Stimulated activated CD8-positive, alpha-beta memory T cell treated with anti-CD3 and anti-CD28 coated beads, Interleukin-4, amount 100 ng/mL, for 1 hour (primary cell): ENCODE measurements at places on chromosomes 13 and 19.

DNA sequence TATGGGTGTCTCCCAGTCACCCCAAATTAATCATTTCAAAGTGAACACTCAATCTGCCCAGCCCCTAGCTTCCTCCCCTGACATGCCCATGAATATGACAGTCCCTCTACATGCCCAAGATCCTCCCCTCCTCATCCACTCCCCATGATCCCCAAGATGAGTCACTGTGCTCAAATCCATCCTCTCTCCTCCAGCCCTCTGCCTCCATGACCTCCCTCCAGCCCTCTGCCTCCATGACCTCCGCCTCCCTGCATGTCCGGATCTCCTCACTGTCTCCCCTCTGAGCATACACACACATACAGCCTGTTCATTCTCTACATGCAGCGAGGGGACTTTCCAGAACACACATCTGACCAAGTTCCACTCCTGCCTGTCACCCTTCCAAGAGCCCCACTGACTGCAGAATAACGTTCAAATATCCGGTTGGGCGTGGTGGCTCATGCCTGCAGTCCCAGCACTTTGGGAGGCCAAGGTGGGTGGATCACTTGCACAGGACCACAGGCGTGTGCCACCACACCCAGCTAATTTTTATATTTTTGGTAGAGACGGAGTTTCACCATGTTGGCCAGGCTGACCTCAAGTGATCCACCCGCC lies 18.4 kb upstream of the FEM1A start:
- no peak for DNase-seq

- no peak for DNase-seq
These were observed 17.2 kb downstream of the FRY start for GRCh38 chr13:32048816-32049215.

DNA sequence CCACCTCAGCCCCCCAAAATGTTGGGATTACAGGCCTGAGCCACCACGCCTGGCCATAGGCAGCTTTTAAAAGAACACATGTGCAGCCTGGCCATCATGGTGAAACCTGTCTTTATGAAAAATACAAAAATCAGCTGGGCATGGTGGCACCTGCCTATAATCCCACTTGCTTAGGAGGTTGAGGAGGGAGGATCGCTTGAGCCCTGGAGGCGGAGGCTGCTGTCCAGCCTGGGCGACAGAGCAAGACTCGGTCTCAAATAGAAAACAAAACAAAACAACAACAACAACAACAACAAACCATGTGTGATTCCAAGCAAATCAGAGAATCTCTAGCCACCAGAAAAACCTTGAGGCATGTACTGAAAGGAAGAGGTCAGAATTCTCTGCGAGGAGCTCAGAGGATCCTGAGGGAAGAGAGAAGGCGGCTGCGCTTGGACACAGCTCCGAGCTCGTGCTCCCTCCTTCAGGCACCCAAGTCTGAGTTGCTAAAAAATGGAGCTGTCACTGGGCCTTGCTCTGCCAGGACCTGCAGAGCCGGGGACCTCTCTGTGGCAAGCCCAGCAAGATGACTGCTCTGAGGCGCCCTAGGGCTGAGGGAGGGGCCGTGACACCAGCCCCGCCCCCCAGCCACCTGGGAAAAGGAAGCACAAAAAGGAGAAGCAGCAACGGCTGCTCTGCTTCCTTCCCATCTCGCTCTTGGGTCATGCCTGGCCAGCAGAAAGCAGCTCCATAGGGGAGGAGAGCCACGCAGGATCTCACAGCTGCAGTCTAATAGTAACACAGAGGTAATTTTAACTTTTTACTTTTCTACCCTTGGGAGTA lies at the start of gene ARL11:
ARL11 (plus strand) TSS at position 677 of the 822 bp plus-strand sequence. CDS start 1,941 bp downstream, outside the sequence.
- DNase-seq: no peak

- DNase-seq: no peak
These were observed 138.3 kb upstream of the NBEA start for GRCh38 chr13:34803756-34804155.

GRCh38 chr13:70080012-70080411 lies 27.6 kb upstream of the ATXN8OS start:
- no peak for DNase-seq

DNA sequence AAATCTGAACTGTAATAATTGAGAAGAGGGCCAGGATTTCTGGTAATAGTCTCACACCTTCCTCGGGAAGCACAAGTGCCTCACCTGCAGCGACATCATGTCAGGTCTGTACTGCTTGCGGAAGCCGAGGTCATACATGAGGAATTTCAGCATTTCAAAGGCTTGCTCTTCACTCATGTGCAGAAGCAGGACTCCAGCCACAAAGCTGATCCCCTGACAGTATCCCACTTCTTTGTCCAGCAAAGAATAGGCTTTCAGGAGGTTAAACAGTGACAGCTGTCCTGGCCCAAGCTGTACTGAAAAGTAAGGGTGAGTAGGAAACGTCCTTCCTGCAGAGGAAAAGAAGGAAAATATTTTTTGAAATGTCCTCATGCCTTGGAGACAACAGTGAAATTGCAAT lies 182.7 kb downstream of the TBC1D4 start:
- DNase-seq: no peak

- no peak for DNase-seq
These were observed 63.8 kb downstream of the KCNRG start for GRCh38 chr13:50078895-50079654.
